ENCODE measurements at places on chromosomes 1 and 21.
A peak's percentile ranks its signal among the peaks of the same experiment; 100 is the strongest.

DNA sequence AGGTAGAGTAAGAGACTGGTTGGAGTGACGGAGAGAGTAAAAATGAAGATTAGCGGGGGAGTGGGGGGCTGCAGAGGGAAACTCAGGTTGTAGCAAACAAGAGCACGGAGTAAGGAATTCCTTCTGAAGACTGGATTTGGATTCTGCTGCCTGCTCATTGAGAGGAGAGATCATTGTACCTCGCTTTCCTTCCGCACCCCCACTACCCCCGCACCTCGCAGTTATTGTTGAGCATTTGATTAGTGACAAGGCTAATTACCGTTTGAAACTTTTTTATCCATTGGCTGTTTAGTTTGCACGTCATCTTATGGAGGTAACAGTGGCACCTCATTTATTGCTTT lies 463 bp downstream of the PRPF3 start:
- no peak for DNase-seq

DNA sequence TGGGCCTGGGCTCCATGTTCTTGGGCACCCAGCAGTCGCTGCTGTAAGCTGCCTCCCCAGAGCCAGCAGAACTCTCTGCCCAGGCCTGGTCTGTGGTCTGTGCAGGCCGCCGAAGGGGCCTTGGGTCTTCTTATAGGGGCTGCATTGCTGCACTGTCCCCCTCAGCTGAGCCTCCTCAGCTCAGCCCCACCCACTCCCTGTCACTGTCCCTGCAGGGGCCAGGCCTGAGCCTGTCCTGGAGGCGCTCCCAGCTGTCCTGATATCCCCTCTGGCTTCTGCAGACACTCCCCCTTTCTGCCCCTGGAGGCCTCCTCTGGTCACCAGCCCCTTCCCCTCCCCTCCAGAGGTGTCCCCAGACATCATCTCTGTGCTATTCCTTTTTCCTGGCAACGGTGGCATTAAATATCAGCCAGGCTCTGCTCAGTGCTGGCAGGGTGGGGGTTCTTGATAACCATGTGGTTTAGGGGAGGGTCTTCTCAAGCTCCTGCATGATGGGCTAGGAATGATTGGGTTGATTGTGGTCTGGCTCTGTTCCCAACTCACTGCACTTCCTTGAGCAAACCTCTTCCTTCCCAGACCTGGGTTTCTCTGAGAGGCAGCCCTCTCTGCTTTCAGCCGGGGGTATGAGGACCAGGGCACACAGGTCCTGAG lies 3.7 kb upstream of the FOXO6 start:
- peak; percentile 69 for DNase-seq

DNA sequence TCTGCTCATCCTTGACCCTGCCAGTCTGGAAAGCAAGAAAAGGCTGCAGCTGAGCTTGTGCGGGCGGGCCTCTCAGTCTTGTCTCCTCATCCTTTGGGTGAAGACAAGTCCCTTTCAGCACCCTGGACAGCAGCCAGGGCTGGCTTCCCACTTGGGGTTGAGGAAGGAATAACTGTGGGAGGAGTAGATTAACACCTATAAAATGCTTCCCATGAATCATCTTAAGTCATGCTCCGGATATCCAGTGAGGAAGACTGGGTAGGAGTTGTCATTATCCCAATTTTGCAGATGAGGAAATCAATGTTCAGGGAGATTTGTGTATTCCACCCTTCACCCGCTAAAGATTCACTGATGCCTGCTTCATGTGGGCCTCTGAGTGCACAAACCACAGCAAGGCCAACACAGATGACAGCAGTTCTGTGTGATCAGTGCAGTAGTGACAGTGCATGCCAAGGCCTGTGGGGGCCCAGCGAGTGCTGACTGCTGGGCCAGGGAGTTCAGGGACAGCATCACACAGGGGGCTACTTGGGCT lies 20.1 kb upstream of the COL16A1 start:
- DNase-seq: peak; percentile 72

DNA sequence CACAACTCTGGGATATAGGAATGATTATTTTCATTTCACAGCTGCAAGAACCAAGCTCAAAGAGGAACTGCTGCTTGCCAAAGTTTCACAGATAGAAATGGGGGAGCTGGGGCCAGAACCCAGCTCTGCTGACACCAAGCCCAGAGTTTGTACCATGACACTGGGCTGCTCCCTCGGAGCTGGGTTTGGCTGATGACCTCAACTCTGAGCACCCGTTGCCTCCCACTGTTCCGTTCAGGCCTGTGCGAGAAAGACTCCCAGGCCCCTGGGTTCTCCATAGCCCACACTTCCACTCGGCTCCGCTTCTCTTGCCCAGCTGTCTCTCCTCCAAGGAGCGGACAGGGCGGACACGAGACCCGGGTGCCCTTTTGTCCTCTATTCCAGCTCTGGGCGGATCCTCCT lies 55.2 kb downstream of the NGF start:
- DNase-seq: peak; percentile 89

DNA sequence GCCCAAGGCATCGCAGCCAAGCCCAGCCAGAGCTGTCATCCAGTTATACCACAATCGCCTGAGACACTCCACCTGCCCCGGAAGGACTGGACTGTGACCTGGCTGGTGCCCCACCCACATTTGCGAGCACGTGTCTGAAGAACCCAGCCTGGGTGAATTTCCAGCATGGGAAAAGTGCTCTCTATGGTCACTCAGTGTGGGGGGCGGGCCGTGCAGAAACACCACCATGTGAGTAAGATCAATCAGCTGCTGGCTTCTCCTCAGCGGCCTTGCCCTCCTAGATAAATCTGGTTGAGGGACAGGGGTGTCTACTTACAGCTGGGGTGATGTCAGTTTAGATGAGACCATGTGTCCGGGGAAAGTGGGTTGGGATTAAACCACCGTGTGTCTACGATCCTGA lies 44.8 kb downstream of the URB1 start:
- DNase-seq: no peak

DNA sequence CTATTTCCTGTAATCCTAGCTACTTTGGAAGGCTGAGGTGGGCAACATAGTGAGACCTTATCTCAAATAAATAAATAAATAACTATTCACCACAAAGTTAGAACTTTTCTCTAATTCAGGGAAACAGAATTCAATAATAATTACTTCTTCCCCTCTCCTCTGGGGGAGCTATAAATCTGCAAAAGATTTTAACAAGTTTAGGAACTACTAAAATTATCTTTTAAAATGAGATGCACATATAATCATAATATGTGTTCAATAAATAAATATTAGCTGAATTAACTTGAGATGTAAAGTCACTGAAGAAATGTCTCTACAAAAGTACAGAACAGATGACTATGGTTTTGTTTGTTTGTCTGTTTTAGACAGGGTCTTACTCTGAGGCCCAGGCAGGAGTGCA lies 14.1 kb downstream of the WDR47 start:
- no peak for DNase-seq

GRCh38 chr21:43306911-43307676 lies 119.8 kb downstream of the SIK1 start:
- peak; percentile 69 for DNase-seq

GRCh38 chr21:33325222-33326067 lies 675 bp downstream of the IFNAR1 start:
- peak; percentile 85 for DNase-seq

- no peak for DNase-seq
Observed at GRCh38 chr21:41529769-41530168, 21.8 kb upstream of the TMPRSS2 start.

GRCh38 chr1:221069178-221069903 lies 190.1 kb downstream of the HLX start:
- DNase-seq: no peak

DNA sequence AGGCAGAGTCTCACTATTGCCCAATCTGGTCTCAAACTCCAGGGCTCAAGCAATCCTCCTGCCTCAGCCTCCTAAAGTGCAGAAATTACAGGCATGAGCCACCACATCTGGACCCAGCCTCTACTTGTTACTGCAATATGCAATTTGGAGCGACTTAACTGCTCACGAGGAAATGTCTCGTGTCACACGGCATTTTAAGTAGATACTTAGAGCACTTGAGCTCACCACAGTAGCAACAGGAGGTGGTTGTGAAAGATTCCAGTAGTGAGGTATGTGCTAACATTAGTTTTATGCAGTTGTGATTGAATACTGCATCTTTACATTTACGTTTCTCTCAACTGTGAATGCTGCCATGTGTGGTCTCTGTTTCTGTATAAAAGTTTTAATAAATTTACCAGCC lies 5.8 kb upstream of the NDUFV3 start:
- no peak for DNase-seq

All from heart left ventricle (tissue), 16 donors.